ENCODE measurements at places on chromosomes 7 and 10. TPM values are rescaled to one million over a fixed set of nuclear protein-coding genes. Genes with fewer than 3 reads are reported as not detected.
A peak's percentile ranks its signal among the peaks of the same experiment; 100 is the strongest.

DNA sequence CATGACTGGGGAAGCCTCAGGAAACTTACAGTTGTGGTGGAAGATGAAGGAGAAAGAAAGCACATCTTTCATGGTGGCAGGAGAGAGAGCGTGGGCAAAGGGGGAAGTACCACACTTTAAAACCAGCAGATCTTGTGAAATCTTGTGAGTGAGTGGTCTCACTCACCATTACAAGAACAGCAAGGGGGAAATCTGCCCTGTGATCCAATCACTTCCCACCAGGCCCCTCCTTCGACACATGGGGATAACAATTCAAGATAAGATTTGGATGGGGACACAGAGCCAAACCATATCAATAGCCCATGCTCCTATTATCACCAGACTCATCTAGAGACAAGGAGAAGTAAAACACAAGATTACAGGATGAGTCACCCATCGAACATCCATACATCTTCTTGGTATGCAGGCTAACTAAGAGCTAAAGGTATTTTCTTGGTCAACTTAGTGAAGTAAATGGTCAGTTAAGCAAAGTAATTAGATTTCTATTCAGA lies 55.3 kb upstream of the YAE1 start:
- 0 out of 2 replicates have a peak, but pooled peaks cover under 1% of the 10 kb centered on the region for H3K4me1 ChIP-seq
- H3K27ac ChIP-seq, result no peak overlapping the region
- H3K36me3 ChIP-seq, result no peaks in the 10 kb centered on the region
- no peak overlapping the region for H3K4me3 ChIP-seq
- H3K27me3 ChIP-seq, result no peaks in the 10 kb centered on the region

DNA sequence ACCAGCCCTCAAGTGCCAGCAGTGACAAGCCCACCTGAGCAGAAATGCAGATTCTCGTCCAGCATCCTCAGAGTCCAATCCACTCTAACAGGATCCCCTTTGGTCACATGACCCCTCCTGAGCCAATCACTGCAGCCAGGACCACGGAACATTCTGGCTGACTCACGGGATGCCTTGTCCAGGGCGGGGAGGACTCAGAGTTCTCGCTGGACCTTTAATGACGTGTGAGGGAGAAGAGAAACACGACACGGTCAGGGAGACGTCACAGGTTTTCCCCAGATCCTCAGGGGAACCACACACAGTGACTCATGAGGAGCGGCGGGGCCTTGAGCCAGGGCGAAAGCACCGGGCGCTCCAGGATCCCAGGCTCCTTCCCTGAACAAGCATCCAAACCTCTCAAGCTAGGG lies 155.7 kb downstream of the PTPRN2 start:
- no peak overlapping the region for H3K4me3 ChIP-seq
- no peaks in the 10 kb centered on the region for H3K36me3 ChIP-seq
- no peak overlapping the region for H3K27ac ChIP-seq

DNA sequence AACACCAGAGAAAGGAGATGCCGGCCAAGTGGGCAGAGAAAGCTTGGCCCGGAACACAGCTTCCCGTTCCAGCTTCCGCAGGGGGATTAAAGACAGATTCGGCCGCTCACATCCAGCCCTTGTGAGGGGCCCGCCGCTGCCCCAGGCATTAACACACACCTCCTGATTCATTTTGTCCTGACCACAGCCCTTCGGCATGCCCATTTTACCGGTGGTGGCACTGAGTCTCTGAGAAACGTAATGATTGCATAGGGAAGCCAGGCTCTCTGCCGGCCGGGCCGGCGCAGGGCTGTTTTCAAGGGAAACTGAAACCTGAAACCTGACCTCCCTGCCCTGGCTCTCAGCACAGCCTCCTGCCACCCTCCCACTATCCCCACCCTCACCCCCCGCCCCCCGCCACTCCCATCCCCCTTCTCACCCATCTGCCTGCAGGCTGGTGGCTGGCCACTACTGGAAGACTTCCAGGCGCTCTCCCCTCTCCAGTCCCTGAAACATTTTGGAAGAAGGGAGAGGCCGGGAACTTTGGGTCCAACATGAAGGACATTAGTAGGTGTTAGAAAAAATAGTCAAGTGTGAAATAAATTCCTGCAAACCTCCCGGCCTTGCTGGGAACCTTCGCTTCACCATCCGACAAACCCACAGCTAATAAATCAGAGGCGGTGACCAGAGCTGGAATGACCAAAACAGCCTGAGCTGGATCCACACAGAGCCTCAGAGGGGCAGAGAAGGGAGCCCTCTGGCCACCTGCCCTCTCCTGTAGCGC lies 83.5 kb upstream of the CUX1 start:
- H3K4me3 ChIP-seq, result no peak overlapping the region
- DNase-seq, result no peak
- no peak overlapping the region for H3K27ac ChIP-seq
- peaks cover 26% of the 10 kb centered on the region for H3K4me1 ChIP-seq

DNA sequence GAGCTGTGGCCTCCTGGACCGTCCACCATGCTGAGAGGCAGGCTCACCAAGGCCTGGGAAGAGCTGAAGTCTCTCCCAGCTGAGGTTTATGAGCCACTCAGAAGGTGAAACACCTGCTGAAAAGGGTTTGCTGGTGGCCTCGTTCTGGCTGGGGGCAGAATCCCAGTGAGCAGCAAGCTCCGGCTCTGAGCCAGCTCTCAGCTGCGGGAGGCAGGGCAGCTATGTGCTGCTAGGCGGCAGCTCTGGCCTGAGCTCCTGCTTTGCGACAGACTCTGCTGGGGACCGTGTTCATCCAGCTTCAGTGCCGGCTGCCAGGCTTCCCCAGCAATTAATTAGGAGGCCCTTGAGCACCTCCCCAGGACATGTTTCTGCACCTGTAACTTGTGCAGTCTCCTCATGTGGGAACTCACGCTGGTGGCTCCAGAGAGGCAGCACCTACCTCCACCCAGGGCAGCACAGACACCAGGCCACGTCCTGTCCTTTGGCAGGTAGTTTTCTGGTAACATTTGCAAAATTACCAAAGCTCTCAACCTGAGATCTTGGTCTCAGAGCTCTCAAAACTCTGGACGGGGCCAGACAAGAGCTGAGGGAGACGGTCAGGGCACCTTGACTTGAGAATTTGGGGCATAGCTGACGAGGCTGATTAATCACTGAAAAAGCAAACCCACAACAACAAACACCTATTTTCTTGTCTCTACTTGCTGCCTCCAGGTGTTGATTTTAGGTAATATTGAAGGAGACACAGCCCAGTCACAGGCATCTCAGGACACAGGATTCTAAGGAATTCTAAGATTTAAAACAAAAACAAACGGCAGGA lies 185.0 kb downstream of the TCERG1L start:
- no peaks in the 10 kb centered on the region for H3K36me3 ChIP-seq
- H3K27ac ChIP-seq, result no peak overlapping the region
- no peak for DNase-seq
- H3K4me1 ChIP-seq, result no peaks in the 10 kb centered on the region
- peaks cover 29% of the 10 kb centered on the region for H3K27me3 ChIP-seq
- H3K4me3 ChIP-seq, result no peak overlapping the region

- H3K4me1 ChIP-seq, result peaks cover 15% of the 10 kb centered on the region
- peaks cover 40% of the 10 kb centered on the region for H3K36me3 ChIP-seq
- no peaks in the 10 kb centered on the region for H3K27me3 ChIP-seq
- H3K27ac ChIP-seq, result peak overlapping the region; percentile 4
Measured at GRCh38 chr7:139033346-139034114, 2.3 kb downstream of the ZC3HAV1L start.

GRCh38 chr7:108464743-108465142 lies 8.5 kb upstream of the NRCAM start:
- no peak for DNase-seq
- no peaks in the 10 kb centered on the region for H3K27me3 ChIP-seq
- no peaks in the 10 kb centered on the region for H3K36me3 ChIP-seq
- no peak overlapping the region for H3K27ac ChIP-seq
- H3K4me3 ChIP-seq, result no peak overlapping the region

DNA sequence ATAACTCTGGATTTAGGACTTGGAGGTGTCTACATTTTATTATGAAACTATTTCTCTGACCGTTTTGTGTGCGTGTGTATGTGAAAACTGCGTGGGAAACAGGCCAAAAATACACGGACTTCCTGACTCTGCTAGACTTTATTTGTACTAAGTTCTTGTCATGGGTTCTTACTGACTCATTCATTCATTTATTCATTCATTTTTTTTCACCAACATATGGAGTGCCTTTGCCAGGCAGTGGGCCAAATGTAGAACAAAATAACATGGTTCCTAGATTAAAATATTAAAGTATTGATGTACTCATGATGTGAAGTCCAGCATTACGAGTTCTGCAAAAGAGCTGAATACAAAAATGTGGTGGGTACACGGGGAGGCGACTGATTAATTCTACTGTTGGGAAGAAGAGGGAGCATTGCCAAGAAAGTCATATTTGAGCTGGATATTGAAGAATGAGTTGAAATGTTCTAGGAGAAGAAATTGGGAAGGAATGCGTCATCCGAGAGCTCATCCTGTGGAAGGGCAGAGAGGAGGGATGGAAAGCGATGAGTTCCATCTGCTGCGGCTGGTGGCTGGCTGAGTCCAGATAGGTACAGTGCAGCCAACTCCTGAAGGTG lies 24.6 kb downstream of the CACNB2 start:
- H3K36me3 ChIP-seq, result no peaks in the 10 kb centered on the region
- no peak overlapping the region for H3K27ac ChIP-seq
- no peaks in the 10 kb centered on the region for H3K4me1 ChIP-seq

GRCh38 chr10:49265885-49266284 lies 33.1 kb upstream of the C10orf71 start:
- no peak for DNase-seq
- H3K4me3 ChIP-seq, result no peak overlapping the region
- no peak overlapping the region for H3K27ac ChIP-seq
- H3K36me3 ChIP-seq, result no peaks in the 10 kb centered on the region
- H3K27me3 ChIP-seq, result peaks cover 20% of the 10 kb centered on the region

GRCh38 chr10:25047088-25047487 lies 30.7 kb downstream of the THNSL1 start:
- H3K36me3 ChIP-seq, result no peaks in the 10 kb centered on the region
- H3K4me3 ChIP-seq, result no peak overlapping the region
- H3K27me3 ChIP-seq, result no peaks in the 10 kb centered on the region
- DNase-seq, result no peak
- H3K27ac ChIP-seq, result no peak overlapping the region
- H3K4me1 ChIP-seq, result no peaks in the 10 kb centered on the region

DNA sequence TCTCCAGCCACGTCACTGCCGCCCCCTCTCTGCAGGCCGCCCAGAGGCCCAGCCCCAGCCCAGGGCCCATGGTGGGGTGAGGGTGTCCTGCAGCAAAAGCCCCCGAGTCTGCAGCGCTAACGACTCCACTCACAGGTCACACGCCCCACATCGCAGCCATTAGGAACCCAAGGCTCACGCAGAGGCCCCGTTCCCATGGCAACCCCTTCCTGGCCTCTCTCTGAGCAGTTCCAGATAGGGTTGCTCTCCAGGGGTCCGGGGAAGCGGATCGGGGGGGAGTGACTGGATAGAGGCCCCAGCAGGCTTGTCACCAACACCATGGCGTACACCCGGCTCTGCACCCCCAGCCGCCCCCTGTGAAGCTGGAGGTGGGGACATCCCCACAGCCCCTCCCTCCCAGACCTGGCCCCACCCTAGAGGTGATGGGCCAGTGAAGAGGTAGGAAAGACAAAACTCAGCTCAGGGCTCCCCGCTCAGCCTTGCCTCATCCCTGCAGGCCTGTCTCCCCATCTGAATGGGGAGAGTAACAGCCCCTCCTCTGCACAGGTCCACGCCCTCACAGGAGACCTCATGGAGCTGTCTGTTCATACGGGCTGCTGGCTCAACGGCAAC lies 41.2 kb downstream of the TNRC18 start:
- no peak overlapping the region for H3K27ac ChIP-seq
- H3K27me3 ChIP-seq, result no peaks in the 10 kb centered on the region
- peaks cover 12% of the 10 kb centered on the region for H3K36me3 ChIP-seq
- no peak for DNase-seq
- no peak overlapping the region for H3K4me3 ChIP-seq
- H3K4me1 ChIP-seq, result no peaks in the 10 kb centered on the region

- no peak overlapping the region for H3K4me3 ChIP-seq
- H3K27ac ChIP-seq, result no peak overlapping the region
- DNase-seq, result no peak
Measured at GRCh38 chr7:102098986-102099385, 187.7 kb upstream of the SH2B2 start.

GRCh38 chr10:100043796-100044195 lies 34.0 kb upstream of the DNMBP start:
- no peak overlapping the region for H3K4me3 ChIP-seq
- H3K27ac ChIP-seq, result no peak overlapping the region
- H3K27me3 ChIP-seq, result no peaks in the 10 kb centered on the region
- DNase-seq, result no peak
- H3K4me1 ChIP-seq, result no peaks in the 10 kb centered on the region
- no peaks in the 10 kb centered on the region for H3K36me3 ChIP-seq

TLL2 gene
- 0.15 TPM for total RNA-seq

DDX56 gene
- 113 TPM for total RNA-seq

NEUROD6 gene
- not detected for total RNA-seq

TTYH3 gene
- 109 TPM for total RNA-seq

FFAR4 gene
- total RNA-seq, result 0.25 TPM

ATAD1 gene
- total RNA-seq, result 26.3 TPM

LRRC61 gene
- total RNA-seq, result 42.3 TPM
